ENCODE measurements at places on chromosomes 3 and 15.

GRCh38 chr3:106261915-106262683, 393.3 kb upstream of the CBLB start:
- DNase-seq, result no peak

DNA sequence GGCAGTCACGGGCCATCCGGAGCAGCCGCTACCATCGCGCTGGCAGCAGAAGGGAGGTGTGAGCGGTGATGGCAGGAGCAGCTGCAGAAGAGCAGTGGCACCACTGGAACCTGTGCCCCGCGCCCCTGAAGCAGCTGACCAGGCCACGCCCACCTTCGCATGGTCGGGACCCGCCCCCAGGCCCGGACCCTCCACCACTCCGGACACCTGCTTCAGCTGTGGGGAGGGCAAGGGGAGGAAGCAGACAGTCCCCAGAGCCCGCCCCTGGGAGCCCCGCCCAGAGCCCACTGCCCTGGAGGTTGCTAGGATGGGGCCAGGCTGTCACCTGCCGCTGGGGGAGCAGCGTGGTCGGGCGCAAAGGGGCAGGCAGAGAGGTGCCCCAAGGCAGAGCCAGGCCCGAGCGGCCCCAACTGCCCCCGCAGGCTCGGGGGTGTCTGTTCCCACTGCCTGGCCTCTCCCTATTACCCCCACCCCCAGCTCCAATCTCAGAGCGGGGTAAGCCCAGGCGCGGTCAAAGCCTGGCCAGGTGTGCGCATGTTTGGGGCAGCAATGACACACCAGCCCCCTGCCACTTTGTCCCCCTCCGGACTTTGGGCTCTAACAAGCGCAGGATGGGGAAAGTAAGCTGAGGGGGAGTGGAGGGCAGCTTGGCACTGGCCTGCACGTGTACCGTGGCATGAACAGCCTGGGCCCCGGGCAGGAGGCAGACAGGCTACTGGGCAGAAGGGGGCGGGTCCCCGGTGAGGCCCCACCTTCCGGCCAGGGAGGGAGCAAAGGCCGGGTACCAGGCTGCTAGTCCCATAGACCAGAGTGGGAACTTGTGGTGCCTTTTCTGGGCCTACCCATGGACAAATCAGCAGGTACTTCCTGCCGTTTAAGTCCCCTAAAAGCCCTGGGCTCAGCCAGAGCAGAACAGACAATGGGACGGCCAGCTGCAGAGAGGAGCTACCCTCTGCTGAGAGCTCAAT, 8.7 kb downstream of the SPCS1 start:
- no peak for DNase-seq

DNA sequence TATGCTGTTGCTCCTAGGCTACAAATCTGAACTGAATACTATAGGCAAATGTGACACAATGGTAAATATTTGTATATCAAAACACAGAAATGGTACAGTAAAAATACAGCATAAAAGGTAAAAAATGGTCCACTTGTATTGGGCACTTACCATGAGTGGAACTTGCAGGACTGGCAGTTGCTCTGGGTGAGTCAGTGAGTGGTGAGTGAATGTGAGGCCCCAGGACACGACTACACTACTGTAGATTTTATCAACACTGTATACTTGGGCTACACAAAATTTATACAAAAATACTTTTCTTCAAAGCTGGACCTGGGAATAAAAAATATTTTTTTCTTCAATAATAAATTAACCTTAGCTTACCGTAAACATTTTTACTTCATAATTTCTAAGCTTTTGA, 41.6 kb upstream of the DUT start:
- DNase-seq, result no peak

DNA sequence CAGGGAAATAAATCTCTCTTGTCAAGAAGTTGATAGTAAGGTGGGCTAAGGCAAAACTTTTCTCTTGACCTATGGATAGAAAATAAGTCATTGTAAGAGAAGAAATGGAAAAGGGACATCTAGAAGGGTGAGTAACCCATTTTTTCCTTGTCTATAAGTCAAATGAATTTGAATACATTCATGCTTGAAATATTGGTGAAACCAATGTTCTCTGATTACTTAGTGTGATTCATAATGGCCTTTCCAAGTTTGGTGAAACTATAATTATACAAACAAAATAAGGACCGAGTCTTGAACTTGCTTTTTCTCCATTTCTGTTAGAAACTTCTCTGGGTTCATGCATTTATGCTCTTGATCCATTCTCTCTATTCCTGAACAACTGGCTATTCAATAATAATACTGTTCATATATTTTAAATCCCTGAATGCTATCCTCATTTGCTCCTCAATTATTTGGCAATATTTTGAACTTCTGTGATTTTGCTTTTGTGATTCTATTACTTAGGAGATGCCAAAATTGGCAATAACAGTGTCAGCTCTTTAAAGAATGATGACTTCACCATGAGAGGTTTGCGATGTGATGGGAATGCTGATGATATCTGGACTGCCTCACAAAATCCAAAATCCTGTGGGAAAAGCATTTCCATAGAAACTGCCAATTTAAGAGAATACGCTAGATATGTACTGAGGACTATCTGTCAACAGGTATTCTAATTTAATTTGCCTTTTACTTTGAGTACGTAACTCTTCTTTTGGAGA, 12.3 kb downstream of the P2RY12 start:
- DNase-seq, result no peak

DNA sequence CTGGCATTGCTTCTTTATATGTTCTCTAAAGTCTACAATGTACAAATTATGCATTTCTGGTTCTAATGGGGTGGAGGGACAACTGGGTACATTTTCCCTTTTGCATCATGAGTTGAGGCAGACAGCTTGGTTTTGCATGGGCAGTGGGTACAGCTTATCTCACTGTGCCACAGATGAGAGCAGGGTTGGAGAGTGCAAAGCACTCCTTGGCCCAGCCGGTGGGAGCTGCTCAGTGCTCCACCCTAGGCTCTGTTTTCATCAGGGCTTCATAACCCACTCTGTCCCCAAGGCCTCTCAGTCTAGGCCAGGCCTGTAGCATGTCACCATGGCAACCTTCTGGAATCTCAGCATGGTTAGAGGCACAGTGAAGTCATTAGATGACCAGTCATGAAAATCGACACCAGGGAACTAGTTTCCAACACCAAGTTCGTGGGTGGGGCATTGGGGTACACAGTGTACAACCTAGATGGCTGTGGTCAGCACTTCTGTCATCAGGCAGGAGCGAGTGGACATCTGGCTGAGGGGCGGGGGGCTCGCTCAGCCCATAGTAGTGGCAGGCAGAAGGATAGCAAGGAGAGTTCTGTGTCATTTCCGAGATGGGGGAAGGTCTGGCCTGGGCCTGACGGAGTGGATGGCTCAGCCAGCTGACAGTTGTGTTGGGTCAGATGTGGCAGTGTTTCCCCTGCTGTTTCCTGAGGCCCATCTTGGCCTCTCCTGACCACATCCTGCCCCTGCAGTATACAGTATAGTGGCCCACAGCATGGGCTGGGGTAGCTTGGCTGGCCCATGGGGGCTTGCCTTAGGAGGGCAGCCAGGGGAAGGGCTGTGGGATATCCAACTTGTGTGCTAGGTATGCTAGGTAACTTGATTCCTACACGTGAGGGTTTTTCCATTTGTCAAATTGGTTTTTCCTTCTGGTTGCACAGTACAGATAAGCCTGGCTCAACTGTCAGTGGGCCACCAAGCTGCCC, 75.7 kb upstream of the PRR23C start:
- peak; percentile 57 for DNase-seq

- no peak for DNase-seq
Measured at GRCh38 chr3:13638927-13639326, 90.0 kb downstream of the FBLN2 start.

GRCh38 chr3:11969986-11970385, 34.2 kb upstream of the SYN2 start:
- DNase-seq, result no peak

DNA sequence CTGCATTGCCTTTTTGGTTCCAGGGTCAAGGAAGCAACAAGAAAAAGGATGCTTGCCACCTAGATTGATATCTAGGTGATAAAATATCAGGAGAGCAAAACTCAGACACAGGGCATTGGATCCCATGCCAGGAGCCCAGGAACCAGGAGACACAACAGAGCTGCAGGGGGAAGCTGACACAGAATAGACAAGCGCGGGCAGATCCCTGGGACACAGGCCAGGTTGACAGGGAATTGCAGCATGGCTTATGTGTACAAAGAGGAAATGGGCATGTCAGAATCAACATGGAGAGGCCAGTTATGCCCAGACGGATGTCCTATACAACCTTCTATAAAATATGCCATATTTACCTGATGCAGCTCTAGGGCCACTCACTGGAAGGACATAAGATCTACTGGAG, 84.2 kb downstream of the SEMA6D start:
- no peak for DNase-seq

GRCh38 chr3:88573472-88573871, 423.7 kb downstream of the C3orf38 start:
- no peak for DNase-seq

DNA sequence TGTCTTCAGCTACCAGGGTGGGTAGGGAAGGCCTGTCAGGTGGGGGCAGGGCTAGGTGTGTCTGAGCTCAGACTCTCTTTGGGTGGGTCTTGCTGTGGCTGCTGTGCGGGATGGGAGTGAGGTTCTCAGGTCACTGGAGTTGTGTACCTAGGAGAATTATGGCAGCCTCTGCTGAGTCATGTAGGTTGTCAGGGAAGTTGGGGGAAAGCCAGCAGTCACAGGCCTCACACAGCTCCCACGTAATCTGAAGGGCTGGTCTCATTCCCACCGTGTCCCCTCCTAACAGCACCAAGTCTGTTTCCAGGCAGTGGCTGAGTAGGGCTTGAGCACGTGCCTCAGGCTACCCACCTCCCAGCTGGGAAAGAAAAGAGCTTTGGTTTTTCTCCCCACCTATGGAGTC, 67.0 kb downstream of the CHCHD4 start:
- no peak for DNase-seq

- DNase-seq, result no peak
Measured at GRCh38 chr15:71424765-71425164, 309.5 kb downstream of the THSD4 start.

DNA sequence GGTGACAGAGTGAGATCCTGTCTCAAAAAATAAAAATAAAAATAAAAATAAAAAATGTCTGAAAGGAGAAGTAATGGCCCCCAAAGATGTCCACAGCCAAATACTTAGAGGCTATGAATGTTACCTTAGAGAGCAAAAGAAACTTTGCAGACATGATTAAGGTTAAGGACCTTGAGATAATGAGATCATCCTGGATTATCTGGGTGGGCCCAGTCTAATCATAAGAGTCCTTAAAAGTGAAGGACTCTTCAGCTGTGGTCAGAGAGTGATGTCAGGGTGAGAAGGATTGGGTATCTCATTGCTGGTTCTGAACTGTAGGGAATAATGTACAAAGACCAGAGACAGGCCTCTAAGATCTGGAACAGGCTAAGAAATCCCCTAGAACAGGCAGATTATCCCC, 84.9 kb upstream of the POU1F1 start:
- DNase-seq, result no peak

DNA sequence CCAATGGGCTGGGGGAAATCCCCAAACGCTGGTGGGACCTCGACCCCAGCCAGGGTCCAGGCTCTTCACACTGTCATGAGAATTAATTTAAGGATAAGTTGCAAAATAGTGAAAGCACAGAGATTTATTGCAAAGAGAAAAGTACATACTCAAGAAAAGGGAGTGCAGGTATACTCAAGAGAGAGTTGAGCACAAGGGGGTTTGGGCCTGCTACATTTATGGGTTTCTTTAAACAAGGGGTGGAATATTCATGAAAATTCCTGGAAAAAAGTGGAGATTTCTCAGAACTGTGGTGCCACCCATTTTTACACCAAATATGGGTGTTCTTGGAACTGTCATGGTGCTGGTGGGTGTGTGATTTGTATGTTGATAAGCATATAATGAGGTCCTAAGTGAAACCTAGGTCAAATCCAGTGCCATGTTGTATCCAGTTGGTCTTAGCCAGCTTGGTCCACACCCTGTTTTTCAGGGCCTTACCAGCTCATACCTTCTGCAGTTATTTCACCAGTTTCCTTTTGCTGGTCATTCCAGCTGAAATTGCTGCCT, 32.6 kb upstream of the NEO1 start:
- no peak for DNase-seq

- no peak for DNase-seq
Measured at GRCh38 chr3:46228260-46229242, 13.7 kb upstream of the CCR3 start.

DNA sequence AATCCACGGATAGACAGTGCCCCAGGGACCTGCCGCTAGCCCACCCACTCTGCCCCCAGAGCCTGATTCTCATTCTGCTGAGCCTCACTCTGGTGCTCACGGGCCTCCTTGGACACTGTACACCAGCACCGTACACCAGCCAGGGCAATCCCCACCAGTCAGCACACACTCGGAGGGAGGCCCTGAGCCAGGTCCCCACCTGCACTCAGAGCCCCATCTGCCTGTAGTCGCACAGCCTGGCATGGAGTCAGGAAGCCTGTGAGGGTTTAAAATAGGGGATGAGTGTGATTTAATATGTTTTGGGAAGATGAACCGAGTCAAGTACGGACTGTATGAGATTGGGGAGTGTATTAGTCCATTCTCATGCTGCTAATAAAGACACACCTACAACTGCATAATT, 223.0 kb downstream of the SLCO3A1 start:
- DNase-seq, result no peak

DNA sequence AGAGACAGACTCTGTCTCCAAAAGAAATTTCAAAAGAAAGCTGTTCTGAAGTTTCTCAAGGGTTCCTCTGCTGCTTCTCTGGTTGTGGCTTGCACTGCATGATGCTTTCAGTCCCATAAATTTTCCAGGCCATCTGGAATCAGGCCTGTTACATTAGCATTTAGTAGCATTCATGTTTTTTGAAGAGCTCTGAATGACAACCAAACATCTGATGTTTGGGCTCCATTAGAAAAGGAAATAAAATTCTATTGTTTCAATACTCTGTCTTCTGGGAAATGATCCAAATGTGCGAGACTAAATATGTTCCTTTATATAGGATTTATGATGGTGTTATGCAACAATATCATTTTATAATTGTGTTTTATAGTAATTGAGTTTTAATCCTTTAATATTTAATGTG, 455.8 kb downstream of the GABRG3 start:
- no peak for DNase-seq

DNA sequence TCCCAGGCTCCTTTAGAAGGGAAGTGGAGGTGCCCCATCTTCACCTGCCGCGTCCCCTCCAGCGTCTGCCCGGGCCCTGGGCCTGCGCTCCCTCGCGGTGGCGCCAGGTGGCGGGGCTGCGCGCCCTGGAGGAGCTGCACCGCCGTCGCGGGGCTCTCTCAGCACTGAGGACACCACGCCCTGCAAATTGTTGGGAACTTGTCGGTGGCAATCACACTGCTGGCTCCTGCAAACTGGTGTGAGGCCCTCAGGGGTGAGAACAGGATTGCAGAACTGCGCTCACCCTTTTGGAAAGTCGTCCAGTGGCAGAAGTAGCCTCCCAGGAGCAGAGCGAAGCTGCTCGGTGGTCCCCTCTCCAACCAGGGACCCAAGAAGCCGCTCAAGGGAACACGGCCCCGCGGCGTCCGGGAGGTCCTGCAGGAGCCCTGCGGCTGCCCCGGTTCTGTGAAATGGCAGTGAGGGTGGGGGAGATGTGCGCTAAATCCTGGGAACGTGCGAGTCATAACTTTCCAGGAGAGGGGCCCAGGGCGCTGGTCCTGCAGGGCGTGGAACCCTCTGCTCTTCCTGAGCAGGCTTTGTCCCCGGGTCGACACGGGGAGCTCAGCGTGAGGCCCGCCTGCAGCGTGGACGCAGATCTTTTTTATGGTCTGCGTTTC, 995 bp upstream of the LRRK1 start:
- DNase-seq, result peak; percentile 62

- DNase-seq, result no peak
Measured at GRCh38 chr3:195036203-195036505, 234.8 kb downstream of the XXYLT1 start.
